Globus pallidus (tissue), 1 donor: ENCODE measurements at places on chromosomes 11 and 22.

DNA sequence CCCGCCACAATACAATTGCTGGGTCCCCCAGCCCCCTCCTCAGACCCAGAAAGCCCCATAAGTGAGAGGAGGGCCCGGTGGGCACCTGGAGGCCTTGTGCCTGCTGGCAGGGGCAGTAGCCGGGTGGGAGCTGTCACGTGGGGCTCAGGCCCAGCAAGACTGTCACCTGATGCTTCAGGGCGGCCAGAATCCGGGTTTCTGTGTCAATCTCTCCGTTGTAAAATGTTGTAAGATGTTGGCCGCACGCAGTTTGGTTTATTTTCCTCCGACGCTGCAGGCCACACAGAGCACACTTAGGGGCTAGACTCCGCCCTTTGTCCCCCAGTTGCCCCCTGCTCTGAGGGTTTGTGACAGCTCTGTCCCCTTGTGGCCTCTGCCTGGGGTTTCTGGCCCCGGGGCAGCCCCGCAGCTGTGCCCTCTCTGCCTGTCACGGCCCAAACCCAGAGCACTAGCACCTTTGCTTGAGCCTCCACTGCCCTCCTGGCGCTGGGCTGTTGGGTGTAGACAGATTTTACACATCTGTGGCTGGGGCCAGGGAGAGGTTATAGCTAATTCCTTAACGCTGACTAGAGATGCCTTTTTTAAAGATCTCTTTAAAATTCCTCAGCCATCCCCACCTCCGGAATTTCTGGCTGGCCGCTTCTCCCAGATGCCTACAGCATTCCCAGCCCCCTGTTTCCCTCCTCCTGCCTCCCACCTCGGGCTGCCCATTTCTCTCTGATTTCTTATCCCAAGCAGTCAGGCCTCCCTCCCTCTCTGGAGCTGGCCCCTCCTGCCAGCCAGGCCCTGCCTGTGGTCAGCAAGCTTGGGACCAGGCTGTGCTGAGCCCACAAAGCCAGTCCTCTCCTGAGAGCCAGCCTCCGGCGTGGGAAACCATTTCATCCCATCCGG, 3.2 kb upstream of the PRR5 start:
- DNase-seq, result no peak

DNA sequence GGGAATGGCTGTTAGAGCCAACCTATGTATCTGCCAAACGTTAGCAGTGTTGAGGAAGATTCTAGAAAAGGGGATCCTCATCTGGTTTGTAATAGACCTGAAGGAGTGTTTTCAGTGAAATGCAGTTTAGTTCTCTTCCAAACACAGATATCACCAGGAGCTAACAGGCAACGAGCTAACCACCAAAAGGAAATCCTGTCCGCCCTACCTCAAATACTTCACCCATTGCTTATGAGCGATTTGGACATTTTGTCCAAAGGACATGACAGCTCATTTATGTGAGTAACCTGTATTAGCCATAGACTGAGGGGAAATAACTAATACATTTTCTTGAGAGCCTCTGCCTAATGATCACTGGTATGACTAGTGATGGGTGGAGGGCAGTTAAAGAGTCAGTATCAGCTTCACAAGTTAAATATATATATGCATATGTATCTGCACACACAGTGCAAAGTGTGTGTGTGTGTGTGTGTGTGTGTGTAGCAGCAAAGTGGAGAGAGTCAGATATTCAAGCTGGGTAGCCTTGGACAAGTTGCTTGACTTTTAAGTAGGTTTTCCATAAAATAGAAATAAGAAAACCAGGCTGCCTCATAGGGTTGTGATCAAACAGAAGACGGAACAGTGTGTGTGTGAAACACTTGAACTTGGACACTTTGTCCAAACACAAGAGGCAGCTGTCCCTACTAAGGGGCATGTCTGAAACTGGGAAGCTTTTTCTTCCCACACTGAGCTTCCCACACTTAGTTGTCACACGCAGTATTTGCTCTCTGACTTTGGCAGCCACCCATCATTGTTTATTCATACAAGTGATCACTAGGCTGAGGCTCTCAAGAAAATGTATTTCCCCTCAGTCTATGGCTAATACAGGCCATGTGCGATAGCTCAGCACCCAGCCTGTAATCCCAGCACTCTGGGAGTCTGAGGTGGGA, 940 bp upstream of the C11orf91 start:
- peak; percentile 90 for DNase-seq

DNA sequence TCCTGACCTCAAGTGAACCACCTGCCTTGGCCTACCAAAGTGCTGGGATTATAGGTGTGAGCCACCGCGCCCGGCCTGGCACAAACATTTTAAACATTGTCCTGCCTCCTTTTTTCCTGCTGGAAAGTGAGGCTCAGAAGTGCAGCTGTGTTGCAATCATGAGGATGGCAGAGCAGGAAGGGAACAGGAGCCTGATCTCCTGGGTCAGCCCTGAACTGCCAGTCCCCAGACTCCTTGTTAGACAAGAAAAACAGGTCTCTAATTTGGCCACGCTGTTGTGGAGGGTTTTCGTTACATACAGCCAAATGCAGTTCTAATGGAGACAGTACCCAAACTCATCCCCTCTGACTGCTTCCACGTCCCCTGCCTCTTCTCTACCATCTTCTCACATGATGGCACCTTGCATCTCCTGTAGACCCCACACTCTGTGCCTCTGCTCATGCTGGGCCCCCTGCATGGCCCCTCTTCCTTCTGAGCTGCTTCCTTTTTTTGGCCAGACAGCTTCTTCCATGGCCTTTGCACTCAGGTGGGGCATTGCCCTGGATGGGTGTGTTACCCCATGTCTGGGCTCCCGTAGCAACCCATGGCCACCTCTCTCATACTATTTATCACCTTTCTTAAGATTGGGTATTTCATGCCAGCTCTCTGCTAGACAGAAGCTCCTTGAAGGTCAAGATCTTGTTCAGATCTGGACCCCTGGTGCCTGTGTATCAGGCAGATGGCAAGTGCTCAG, 227.1 kb downstream of the CEP164 start:
- no peak for DNase-seq

GRCh38 chr22:47678048-47678447, 915.6 kb downstream of the TBC1D22A start:
- no peak for DNase-seq

DNA sequence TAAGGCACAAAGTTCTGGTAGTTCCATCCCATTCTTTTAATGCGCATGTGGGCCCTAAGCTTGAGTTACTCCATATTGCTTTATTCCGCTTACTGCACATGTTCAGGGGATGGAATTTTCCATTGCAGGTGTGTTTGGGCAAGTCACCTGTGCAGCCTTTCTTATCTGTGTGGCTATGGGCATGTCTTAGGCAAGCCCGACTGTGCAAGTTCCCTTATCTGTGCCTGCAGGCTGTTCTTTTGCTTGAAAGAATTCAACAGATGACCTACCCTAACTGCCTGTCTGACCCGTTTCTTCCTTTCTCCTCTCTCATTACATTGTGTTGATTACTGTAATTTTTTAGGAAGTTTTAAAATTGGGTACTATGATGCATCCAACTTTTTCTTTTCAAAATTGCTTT, 363.6 kb downstream of the TTC28 start:
- DNase-seq, result no peak

GRCh38 chr22:32680277-32680676, 121.2 kb upstream of the TIMP3 start:
- DNase-seq, result no peak

GRCh38 chr11:1149545-1149944, 8.2 kb upstream of the MUC5AC start:
- no peak for DNase-seq

DNA sequence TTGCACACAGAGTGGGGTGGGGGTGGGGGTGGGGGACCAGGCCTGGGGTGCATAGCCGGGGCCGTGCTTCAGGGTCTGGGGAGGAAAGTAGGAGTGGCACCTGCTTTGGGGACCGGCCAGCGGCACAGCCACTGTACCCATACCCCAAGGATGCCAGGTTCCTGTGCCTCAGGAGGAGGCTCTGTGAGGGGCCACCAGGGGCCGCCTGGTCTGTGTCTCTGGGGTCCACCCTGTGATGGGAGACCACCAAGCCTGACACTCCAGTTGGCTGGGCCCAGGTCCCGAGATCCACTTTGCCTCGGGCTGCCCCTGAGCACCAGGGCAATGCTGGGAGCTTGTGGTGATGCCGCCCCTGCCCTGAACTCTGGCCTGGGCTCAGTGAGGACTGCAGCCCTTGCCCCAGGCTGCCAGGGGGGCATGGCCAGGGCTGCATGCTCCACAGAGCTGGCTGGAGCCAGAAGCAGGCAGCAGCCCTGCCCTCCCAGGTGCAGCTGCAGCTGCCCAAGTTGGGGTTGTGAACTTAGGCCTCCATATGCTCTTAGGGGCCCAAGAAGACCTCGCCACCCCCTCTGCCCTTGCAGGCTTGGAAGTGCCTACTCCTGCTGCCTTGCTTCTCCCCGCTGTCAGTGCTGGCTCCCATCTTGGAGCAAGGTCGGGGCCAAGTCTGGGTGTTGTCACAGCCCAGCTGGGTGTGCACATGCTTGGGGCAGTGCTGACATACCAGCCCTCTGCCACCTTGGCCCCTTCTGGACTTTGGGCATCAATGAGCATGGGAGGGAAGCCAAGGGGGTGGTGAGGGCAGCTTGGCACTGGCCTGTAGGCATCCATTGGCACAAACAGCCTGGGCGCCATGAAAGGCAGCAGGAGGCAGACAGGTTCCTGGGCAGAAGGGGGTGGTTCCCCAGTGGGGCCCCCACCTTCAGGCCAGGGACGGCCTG, 123.3 kb upstream of the THY1 start:
- no peak for DNase-seq

DNA sequence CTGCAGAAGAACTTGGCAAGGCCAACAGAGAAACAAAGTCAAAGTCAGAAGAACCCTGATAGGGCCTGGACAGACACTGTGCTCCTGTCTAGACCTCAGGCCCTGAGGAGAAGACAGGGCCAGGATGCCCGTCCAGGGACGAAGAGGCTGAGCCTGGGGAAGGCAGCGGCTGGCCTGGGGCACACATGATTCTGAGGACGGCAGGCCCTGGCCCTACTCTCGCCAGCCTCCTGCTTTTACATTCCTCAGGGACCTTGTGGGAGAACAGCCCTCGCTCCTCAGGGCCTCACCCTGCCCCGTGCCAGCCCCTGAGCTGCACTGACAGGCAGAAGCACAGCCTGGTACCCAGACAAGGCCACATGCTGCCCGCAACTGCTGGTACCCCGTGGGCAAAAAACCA, 43.6 kb upstream of the TTLL12 start:
- DNase-seq, result no peak

DNA sequence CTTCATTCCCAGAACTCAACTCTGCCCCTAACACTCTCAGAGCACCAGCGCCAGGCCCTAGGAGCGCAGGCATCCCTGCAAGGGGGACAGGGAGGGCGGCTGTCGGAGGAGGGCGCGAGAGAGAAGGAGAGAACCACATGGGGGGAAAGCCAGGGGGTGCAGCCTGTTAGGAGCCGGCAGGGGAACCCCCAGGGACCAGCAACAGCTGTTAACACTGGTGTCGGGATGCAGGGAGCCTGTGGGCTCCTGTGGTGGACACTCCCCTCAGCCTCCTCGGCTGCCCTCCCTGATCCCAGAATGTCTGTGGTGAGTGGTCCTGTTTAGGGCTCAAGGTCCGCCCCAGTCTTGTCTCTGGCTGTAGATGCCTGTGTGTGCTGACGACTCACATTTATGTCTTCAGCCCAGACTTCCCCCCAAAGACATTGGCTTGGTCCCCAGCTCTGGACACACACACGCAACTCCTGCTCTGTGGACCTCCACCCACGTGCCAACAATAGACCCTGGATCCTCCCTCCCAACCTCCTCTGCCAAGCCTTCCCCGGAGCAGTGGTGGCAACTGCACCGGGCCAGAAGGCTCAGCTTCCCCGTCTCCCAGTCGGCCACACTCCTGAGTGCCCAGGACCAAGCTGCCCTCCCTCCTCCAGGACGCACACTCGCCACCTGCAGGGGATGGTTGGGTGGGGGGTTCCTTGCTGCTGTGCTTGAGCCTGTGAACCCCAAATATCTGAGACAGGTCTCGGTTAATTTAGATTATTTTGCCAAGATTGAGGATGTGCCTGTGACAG, 817 bp upstream of the IFITM5 start:
- DNase-seq, result no peak

DNA sequence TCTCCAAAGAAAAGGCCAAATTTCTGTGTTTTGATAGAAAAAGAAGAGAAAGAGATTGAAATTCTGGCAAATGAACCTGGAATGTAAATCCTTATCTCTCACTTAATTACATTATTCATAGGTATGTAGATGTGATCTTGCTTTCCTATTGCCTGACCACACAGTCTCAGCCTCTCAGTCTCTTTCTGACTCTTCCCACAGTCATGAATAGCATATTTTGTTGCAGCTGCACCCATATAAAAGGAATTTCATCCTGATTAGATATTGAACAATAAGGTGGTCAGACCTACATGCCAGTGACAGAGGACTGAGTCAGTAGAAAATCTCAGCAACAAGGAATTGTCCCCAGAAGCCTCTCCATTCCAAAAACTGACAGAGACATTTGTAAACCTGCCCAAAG, 62.9 kb upstream of the LRRC4C start:
- DNase-seq, result no peak

DNA sequence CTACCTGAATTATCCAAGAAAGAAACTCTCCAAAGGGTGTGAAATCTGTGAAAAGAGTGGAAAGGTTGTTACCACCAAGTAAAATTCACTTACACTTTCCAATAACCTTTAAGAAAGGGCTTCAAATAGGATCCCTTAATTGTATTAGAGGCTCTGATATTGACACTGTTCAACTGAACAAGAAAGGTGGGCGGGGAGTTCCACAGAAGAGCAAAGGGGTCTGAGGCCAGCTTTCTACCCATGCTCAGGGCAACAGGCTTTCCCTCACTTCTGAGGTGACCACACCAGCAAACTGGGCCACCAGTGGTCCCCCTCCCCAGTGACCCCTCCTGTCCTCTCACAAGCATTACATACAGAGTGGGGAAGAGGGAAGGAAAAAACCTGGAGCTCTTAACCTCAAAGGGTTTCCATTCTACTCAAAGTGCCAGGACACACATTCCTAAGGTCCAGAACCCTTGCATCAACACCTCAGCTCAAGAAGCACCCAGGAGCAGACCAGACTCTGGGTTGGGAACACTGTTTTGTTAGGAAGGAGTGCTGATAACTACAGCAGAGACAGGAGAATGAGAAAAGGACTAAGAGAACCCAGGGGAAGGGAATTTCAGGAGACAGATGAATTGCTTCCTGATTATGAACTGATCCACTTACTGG, 71.6 kb upstream of the AKIP1 start:
- no peak for DNase-seq

GRCh38 chr11:33830903-33831648, 56.8 kb upstream of the FBXO3 start:
- no peak for DNase-seq

DNA sequence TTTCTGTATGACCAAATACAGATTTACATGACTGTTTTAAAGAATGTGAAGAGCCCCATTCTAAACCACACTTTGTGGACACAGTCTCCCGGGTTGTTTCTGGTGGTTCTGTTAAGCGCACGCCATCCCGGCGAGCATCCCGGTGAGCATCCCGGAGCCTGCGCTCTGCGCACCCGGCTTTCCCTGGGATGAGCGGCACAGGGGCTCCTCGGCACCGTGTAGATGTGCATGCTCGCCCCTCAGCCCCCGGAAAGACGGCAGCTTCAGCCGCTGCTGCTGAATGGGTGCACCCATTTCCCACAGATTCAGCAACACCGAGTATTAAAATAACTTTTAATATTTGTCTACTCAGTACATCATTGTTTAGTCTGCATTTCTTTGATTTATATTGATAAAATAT, 36.0 kb downstream of the GLB1L2 start:
- no peak for DNase-seq
